SK-N-SH (cell line): ENCODE measurements at places on chromosomes 13 and 19.

DNA sequence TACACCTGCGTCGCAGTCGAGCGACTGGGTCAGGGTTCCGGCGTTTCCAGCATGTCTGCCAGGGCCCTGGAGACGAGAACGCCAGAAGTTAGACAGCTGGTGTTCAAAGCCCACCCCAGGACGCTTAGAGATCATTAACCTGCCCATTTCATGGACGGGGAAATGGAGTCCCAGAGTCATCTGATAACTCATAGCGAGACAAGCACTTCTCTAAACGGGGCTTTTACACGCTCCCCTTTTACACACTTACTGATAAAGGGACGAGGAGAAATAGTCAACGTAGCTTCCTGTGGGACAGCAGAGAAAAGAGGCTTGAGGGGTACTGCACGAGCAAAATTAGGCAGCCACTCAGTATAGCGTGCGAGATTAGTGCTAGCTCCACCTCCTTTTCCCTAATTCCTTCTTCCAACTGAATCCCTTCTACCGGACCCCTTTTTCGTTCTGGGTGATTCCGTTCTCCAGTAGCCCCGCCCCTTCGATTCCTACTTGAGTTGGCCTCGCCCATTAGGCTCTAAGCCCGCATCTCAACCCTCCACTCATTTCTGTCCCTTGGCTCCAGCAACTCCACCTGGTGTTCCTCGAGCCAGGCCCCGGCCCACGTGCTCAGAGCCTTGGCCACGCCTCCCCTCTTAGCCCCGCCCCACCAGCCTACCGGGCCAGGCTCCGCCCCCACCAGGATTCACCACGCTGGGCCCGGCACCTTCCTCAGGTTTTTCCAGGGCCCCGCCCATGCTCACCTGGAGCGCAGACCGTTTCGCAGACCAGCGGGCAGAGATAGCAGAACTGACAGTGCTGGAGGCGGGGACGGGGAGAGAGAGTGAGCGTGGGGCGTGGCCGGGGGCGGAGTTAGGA, 3.7 kb downstream of the HRC start:
- peak; percentile 79 for DNase-seq

- no peak for DNase-seq
These were observed 1145.1 kb downstream of the UQCRFS1 start for GRCh38 chr19:28067882-28068281.

DNA sequence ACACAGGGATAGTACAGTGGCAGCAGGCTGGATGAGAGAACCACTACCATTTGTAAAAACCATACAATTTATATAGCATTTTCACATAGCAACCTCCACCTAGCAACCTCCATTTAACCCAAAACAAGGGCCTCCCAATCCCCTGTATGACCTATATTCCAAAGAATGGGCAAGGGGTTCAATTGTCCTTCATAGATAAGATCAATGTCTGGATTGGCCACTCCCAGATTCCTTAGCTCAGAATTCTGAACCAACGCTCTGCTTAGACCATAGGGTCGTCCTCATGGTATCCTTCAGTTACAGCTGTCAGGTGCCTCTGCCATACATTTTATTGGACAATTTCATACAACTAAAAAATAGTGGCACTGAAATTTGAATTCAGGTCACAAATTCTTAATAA, 166.2 kb downstream of the KCTD12 start:
- no peak for DNase-seq

- no peak for DNase-seq
These were observed 5.2 kb downstream of the LHFPL6 start for GRCh38 chr13:39597838-39598237.

DNA sequence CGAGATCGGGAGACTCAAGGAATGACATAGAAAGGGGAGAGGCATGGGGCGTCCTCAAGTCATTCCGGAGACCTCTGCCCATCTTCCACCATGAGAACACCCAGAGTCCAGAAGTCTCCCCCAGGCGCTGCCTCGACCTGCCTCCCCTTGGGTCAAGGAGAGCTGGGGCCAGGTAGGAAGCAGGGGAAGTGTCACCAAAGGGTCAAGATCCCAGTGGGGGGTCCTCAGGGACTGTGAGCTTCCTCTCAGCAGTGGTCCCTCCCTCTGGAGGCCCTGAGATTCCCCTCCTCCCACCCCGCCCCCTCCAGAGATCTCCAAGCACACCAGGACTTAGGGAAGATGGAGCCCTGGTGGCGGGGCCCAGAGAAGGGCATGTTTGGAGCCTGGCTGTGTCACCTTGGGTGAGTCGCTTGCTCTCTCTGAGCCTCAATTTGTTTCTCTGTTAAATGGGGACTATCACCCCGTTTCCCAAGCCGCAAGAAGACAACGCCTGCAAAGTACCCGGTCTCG, 919 bp downstream of the DACT3 start:
- DNase-seq: peak; percentile 81

DNA sequence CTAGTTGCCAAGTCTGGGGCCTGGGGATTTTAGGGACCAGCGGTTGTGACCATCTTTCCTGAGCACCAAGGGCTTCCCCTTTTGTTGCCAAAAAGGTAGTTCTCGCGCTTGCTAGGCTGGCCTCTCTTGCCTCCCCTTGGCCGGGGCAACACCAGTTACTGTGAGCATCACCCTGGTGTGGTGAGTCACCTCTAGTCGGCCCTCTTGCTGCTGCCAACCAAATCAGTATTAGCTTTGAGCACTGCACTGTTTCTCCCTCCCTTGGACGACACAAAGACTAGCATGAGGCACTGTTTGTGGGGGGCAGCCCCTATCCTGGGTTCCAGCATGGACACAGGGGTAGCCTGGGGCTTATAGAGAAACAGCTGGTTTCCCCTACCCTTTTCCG, 6.9 kb downstream of the SYDE1 start:
- peak; percentile 21 for DNase-seq

DNA sequence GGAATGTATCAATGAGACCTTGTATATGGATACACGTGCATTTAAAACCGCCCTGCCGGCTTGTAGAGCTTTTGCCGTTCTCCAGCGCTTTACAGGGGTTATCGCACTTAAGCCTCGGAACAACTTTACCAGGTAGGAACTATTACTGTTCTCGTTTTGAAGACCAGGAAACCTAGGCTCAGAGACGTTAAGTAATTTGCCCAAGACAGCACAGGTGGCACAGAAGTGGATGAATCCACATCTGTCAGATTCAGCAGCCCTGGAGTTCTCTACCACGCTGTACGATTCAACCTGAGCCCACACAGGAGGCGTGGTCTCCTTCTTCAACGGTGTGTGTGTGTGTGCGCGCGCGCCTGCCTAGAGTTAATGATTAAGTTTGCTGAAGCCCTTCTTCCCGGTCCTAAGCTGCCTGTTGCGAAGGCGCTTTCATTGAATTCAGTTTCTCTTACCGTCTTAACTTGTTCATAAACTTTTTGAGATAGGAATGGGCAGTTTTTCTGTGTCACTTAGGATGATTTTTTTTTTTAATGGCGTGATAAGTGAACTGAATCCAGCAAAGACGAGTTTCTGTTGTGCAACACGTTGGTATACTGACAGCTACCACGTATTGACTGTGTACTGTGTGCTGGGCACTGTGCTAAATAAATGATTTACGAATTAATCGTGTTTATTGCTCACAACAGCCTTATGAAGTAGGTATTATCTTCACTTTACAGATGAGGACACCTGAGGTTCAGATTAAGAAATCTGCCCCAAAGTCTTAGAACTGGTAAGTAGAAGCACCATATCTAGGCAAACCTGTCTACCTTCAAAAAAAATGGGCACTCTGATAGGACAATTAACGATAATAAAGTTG, 67.4 kb downstream of the KCNRG start:
- DNase-seq: peak; percentile 50

- DNase-seq: no peak
These were observed 274.5 kb upstream of the NBEA start for GRCh38 chr13:34667286-34668218.

DNA sequence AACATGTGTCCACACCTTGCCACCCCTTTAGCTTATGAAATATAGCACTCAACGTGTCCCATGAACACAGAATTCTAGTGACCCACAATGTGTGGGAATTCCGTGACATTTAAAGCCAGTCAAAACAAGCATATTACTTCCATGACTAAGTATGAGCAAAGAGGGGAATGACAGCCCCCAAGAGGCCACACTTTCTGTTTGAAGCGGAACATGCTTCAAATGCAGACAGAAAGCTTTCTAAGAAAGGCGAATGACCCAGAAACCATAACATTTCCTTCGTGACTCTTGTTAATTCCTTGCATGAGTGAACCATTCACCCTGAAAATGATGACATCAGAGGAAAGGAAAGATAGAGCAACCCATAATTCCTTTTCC, 122.0 kb upstream of the FNDC3A start:
- no peak for DNase-seq

- DNase-seq: peak; percentile 10
These were observed 175.9 kb upstream of the TRPC4 start for GRCh38 chr13:38045278-38046048.

- no peak for DNase-seq
These were observed 9.3 kb upstream of the FRY start for GRCh38 chr13:32022311-32022710.

DNA sequence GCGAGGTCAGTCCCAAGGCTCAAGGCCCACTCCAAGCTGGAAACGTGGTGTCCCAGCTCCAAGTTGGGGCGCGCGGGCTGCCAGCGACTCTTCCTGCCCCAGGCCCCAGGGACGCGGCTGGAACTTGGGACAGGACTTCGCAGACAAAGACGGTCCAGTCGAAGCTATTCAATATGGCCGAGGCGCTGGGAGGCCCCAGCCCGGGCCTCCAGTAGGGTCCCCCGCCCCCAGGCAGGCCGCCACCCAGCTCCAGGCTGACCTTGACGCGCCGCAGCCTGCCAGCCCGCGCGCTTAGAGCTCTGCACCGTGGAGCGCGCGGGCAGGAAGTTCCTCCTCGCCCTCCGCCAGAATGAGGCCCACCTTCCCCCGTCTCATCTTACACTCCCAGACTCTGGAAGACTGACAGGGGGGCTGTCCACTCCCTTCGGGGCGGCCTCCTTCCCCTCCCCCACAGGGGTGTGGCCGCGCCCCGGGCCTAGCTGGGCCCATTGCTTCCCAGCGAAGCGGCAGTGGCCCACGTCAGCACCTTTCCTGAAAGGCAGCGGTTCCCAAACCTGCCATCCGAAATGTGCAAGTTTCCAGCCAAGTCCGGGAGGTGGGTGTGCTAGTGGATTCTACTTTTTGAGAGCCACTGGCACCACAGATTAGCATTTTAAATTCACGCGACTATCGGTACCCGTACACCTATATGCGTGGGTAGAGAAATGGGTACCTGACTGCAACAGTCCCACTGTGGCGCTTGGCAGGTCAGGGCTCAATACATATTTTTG, at the start of gene CCDC8:
TSS of gene CCDC8 (minus strand) at position 303 of the 770 bp plus-strand sequence. CDS start 754 bp downstream, outside the sequence.
- DNase-seq: no peak

DNA sequence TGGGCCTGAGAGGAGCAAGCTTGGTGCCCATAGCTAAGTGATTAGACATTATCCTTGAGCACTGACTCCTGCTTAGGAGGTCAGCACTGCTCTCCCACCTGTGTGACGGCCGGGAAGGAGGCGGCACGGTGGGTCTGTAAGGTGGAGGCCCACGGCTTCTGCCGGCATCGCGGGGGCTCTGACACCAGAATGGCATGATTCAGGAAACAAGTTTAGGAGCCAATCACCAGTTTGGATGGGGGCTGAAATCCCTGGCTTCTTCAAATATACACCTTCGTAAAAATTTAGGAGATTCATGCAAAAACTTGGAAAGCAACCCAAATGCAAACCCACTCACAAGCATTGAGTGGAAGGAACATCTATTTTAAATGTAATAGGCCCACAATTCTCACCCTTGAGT, 307.3 kb upstream of the TSHZ3 start:
- no peak for DNase-seq
